ENCODE measurements at places on chromosomes 4 and X.
A peak's percentile ranks its signal among the peaks of the same experiment; 100 is the strongest.

DNA sequence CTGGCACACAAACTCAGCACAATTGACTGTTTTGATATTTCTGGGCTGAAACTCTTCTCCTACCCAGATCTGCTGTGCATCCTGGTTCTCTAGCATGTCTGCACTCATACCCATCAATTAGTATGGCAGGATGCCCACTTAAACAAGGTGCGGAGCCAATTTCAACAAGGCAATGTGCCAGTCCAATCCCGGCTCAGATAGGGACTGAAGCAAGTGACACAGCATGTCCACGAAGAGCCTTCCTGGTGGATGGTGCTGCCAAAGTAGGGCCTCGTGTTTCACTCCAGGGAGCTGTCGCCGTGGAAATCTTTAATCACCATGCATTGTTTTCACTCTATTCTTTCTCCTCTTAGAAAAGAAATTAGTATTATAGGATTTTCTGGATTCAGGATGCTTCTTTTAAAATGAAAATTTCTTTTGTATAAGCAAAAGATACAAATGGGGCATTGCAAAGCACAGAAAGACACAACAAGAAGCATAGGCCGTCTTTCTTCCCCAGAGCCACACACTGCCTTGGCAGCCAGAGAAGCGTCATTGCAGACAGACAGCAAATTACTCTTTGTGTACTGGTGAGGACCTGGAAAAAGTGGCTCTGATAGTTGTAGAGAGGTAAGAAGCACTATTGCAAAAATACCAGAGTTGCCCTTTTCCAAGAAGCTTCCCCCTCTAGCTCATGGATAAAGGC is 40.6 kb upstream of the LSM6 start:
- DNase-seq, result no peak

DNA sequence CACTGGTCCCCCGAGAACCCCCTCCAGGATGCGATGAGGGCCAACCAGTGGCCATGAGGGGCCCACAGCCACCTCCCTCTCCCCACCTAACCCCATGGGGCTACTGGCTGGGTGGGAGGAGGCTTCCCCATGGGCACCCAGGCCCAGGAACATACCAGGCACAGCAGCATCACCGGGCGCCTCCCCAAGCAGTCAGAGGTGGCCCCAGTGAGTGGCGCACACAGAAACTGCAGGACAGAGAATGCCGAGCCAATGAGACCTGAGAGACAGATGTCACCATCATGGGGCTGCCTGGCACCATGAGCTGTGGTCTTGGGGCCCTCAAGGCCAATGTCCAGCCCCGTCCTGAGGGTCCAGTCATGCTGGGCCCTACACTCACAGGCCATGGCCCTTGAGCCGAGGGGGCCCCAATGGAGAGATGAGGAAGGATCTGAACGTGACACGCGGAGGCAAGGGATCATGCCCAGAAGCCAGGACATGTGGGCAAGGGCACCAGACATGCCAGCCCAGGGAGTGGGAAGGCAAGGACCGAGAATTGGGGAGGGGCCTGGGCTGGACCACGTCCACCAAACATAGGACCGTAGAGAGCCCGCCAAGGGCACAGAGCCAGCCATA is 30.1 kb downstream of the NOP14 start:
- DNase-seq, result no peak

DNA sequence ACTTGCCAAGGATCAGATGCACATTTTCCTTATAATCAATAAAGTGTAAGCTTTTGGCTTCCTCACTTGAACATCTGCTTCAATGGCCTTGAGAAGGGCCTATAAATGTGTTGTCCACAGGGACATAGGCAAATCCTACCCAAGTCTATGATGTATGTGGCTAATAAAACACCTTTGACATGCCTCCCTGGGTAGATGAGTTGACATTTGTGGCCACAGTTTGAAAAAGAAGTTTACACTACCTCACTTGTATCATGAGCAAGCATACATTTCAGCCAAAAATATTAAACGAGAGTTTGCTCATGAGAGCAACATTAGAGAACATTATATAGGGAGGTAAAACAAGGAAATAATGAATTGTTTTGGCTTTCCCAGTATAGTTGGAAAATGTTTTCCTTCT is 1067.7 kb downstream of the C4orf33 start:
- no peak for DNase-seq

- DNase-seq, result no peak
Measured at GRCh38 chrX:3598709-3599108, 114.7 kb downstream of the PRKX start.

- no peak for DNase-seq
Measured at GRCh38 chr4:140989944-140990343, 143.3 kb downstream of the RNF150 start.

GRCh38 chr4:147815741-147816140 is 83.9 kb downstream of the ARHGAP10 start:
- no peak for DNase-seq

- no peak for DNase-seq
Measured at GRCh38 chr4:101643186-101643837, 147.2 kb upstream of the BANK1 start.

- no peak for DNase-seq
Measured at GRCh38 chr4:142222127-142222526, 585.7 kb downstream of the IL15 start.

- DNase-seq, result no peak
Measured at GRCh38 chr4:123748806-123749205, 352.2 kb downstream of the SPRY1 start.

DNA sequence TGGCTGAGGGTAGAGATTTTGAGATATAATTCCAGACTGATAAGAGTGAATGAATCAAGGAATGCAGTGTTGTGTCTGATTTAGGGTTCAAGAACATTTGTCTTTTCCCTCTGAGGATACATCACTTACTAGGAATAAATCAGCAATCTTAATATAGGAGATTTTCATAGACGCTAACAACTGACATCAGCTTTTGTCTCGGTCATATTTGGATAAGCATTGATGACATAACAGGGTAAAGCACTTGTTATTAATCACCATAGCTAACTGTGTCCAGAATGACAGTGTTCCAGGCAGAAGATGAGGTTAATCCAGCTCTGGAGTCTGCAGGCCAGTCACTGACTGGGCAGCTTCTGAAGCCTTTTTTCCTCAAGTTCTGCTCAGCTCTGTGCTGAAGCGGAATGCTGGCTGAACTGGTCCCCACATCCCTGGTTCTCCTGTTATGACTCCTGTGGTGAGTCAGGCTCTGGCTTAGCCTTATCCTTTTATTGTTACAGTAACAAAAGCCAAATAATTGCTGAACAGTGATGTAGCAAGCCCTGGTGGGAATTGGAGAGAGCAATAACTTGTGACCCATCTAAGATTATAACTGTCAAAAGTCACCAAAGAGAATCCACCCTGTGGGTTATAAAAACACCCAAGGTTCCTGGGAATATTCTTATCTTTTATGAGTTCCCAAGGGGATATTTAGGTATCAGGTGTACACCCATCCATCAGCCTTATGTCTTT is 41.8 kb downstream of the FNIP2 start:
- no peak for DNase-seq

DNA sequence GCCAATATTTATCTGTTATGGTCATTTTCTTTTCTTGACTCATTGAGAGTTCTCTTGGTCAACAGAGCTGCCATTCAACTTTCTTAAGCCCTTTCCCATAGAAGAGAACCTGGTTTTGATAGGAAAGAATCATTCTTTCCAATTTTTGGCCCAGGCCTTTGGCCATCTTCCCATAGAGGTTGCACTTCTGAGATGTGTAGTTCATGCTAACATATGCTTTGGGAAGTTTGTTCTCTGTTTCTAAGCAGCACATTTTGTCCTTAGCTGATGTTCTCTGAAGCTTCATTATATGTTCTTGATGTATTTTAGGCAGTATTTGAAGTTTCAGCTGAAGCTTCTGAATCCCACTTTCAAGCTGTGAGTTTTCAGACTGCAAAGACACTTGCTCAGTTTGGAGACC is 161.1 kb downstream of the VEGFC start:
- no peak for DNase-seq

- DNase-seq, result peak; percentile 39
Measured at GRCh38 chrX:103554687-103555424, 30.5 kb upstream of the TCEAL4 start.

DNA sequence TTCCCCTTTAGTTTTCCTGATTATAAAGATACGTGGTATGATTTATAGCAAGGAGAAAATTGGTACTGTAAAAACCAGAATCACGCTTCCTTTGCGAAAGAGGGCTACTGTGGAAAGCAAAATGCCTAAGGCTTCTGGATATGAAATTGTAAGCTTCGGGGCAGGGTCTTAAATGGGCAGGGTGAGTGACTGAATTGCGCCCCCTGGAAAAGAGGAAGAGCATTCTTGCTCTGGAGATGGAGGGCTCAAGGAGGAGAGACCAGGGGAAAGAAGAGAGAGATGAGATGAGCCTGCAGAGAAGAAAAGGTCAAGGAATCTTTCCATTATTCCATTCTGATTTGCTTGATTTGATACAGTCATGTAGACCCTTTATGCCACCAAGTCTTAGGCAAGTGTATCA is 13.1 kb upstream of the ETNPPL start:
- DNase-seq, result no peak

DNA sequence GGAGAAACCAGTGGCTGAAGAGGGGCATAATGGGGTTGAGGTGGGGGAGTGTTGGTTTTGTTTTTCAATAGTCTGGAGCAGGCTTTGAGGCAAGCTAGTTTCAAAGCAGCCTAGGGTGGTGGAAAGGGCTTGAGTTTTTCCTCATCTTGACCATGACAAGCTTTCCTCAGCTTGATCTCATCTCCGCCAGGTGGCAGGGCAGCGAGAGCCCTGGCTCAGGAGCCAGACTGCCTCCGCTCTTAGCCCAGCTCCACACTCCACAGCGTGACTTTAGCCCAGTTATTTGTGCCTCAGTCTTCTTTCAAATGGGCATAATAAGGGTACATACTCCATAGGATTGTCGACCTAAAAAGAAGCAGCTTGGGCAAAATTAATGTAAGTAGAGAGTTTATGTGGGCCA is 29.9 kb upstream of the SOWAHD start:
- DNase-seq, result no peak

- no peak for DNase-seq
Measured at GRCh38 chr4:118389721-118390120, 36.9 kb upstream of the PRSS12 start.

DNA sequence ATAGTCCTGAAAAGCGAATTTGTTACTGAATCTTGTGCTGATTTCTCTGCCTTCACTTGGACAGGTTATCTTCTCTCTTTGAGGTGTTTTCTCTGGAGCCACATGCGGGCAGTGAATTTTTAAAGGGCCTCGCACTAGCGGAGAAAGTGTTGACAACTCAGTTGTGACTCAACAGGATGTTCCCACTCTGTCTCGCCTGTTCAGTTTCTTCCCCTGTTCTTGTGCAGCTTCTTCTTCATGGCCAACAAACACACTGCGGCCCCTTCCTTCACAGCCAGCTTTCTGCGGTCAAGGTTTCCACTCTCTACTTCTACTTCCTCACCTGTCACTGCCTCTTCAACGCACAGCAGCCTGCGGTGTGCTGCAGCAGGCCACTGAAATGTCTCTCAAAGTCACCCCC is 1.1 kb upstream of the SHROOM4 start:
- DNase-seq, result no peak

- no peak for DNase-seq
Measured at GRCh38 chrX:13545726-13546125, 23.7 kb upstream of the EGFL6 start.

GRCh38 chr4:145535202-145535601 is 53.5 kb downstream of the SMAD1 start:
- DNase-seq, result no peak

DNA sequence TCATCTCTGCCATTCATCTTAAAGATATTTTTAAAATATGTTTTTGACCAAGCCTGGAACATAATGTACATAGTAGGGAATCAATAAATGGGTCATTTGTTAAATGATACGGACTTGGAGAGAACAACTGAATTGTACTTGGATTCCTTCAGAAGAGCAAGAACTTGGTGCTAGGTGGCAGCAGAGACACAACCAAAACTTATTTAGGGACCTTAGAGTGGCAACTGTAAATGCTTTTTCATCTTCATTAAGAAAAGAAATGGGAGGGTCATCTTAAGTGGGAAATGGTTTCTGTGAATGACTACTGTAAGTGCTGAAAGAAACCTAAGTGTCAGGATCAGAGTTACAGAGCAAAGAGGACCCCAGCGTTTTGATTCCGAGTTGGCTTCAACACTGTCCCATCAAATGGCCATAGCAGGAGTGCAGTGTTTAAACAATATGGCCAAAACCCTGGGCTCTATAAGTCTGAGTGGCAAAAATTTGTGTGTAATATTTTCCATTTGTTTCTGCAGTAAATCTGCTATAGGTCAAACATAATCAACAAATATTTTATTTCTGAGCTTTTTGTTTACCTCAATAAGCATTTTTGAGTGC is 213.6 kb downstream of the PALLD start:
- no peak for DNase-seq

GRCh38 chrX:85215946-85216345 is 27.6 kb downstream of the SATL1 start:
- DNase-seq, result no peak

DNA sequence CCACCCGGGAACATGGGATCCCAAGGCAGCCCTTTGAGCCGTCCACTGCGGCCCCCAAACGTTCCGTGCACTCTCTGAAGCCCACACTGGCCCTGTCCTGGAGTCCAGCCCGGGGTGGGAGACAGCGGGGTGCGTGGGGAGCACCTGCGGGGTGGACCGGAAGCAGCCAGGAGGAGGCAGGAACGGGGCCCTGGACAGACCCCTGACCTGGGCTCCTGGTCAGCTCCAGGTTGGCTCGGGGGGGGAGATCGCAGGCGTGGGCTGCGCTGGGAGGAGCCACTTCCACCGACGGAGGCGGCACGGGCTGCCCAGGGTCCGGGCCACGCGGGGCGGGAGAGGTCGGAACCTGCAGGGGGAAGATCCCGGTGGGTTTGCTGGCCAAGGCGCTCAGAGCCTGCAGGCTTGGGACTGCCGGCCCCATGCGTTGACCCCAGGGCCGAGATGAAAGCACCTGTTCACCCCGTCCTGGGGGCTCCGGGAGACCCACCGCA is 5.7 kb upstream of the PLCXD1 start:
- no peak for DNase-seq

DNA sequence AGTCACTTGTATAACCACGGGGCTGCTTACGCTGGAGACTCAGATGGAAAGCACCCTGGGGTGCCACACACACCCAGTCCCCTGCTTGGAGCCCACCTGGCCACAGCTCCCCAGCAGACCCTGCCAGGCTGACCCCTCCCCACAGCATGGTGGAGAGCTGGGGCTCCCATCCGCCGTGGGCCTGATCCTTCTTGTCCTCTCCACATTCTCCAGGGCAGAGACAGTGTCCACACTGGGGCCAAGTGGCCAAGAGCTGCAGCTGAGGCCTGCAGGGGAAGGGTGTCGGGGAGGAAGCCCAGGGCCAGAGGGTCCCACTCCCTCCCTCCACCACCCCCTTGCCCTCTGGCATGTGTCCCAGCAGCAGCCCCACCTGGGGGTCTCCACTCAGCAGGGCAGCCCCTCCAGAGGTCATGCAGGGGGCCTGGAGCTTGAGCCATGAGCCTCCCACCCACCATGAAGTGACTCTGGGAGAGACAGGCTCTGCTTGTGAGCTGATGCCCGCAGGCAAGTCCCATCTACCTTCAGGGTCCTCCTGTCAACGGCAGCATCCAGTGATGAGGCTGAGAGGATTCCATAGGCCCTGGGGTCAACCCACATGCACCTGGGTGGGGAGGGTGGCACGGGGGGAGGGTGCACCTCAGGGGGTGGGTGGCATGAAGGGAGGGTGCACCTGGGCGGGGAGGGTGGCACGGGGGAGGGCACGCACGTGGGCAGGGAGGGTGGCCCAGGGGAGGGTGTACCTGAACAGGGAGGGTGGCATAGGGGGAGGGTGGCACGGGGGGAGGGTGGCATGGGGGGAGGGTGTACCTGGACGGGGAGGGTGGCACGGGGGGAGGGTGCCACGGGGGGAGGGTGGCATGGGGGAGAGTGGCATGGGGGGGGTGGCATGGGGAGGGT is 56.4 kb downstream of the FAM53A start:
- no peak for DNase-seq
